Activated CD4-positive, alpha-beta T cell treated with anti-CD3 and anti-CD28 coated beads for 24 hours (primary cell): ENCODE measurements at places on chromosomes 11 and 22.

- no peak for DNase-seq
Observed at GRCh38 chr11:82978422-82979099, 77.0 kb downstream of the DDIAS start.

- DNase-seq, result no peak
Observed at GRCh38 chr11:14821031-14821430, 71.0 kb downstream of the CYP2R1 start.

DNA sequence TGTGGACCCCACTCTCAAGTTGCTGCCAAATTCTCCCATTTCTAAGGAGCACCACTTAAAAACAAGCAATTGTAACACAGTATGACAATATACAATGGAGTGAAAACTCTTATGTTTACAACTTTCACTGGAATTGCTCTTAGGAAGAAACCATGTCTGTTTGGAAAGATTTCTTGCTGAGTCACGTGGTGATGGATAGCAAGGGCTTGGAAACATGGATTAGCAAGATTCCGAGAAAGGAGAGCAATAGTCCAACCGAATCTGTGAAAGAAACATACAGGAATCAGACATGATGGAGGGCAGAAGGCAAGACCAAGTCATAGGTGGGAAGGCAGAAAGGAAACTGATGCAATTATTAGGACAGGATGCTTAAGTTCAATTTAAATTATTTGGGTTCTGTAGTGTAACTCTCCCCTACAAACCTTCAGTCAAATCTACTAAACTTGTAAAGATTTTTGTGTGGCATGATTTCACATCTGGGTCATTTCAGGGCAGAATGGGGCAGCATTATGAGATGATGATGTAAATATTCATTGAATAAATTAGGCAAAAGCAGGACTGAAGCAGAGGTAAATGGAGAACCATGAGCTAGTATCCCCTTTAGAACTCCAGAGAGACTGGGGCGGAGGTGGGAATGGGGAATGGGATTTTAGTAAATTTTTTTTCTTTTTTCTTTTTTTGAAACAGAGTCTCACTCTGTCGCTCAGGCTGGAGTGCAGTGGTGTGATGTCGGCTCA lies 27.8 kb upstream of the THY1 start:
- DNase-seq, result no peak

- no peak for DNase-seq
Observed at GRCh38 chr11:23730307-23730998, 766.4 kb upstream of the LUZP2 start.

DNA sequence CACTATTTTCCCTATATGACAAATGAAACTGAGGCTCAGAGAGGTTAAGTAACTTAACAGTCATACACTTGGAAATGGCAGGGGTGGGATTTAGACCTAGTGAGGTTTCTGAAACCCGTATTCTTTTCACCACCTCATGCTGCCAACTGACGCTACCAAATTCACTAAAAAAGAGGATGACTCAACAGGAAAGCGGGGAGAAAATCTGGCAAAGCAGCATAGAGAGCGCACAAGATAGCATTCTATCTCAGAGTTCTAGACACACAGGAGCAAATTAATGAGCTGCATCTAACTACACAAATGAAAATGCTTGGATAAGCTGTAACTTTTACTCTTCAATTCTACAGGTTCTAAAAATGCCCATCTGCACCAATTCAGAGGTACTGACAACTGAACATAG lies 136.4 kb downstream of the RBFOX2 start:
- no peak for DNase-seq
